Endodermal cell (in vitro differentiated cells): ENCODE measurements at places on chromosomes 2 and 18. TPM values are rescaled to one million over a fixed set of nuclear protein-coding genes. Genes with fewer than 3 reads are reported as not detected.

GRCh38 chr2:197498235-197498936 is 1.3 kb downstream of the HSPD1 start:
- no peak overlapping the region for H3K27ac ChIP-seq
- no peak for DNase-seq
- no peaks in the 10 kb centered on the region for H3K27me3 ChIP-seq
- peak overlapping the region; percentile 88 for H3K4me3 ChIP-seq
- H3K36me3 ChIP-seq: peaks cover 68% of the 10 kb centered on the region
- H3K4me1 ChIP-seq: peaks cover 14% of the 10 kb centered on the region

DNA sequence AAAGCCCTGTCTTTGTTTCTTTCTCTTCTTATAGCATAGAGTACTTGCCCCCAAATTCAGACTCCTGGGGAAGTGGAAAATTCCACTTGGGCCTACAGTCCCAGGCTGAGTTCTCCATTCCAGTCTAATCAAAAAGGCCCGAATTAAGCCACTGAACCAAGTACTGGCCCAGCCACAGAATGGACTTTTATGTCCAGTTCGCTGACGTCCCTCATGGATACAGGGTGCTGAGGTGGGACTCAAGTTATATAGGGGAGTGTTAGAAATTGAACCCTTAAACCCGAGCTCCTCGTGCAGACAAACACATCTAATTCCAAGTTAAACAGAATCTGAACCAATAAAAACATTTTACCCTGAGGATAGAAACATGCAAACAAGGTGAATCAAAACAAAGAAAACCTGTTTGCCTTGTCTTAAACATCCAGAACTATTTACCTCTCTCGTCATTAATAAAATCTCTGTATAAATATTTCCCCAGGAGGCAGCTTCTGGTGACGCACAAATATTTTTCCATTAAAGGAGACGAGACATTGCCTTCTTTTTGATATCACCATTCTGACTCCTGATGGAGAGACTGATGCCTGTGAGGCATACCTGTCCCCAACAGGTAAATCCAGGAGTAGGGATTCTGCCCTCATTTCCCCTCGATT is 136.8 kb upstream of the ARL4C start:
- DNase-seq: no peak
- H3K27me3 ChIP-seq: no peaks in the 10 kb centered on the region
- no peaks in the 10 kb centered on the region for H3K36me3 ChIP-seq
- H3K4me3 ChIP-seq: no peak overlapping the region
- no peak overlapping the region for H3K27ac ChIP-seq
- H3K4me1 ChIP-seq: peaks cover 11% of the 10 kb centered on the region

DNA sequence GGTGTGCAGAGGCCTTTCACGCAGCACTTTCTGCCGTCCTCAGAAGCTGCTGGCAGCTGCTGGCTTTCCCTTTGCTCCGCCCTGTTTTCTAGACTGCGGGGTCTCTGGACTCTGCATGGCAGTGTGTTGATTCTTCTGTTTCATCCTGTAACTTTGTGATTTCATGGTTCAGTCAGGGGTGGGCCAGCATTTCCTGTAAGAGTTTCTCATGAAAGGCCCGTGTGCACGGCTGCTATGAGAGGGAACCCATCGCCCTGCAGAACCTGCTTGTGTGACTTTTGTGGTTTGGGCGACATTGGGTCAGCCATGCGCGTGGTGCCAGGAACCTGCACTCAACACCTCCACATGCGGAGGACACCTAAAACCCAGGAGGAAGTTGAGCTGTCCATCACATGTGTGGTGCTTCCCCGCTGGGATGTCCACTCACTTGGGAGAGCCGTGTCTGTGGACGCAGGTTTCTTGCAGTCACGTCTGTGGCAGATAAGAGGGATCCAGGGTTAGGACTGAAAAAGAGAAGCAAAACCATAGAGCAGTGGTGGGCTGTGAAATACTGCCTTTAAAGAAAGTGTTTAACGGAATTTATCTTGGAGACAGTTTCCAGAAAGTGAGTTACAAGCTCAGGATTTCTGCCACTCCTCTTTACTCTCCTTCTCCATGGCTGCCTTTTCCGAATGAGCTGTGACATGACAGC is 167.3 kb upstream of the ALKAL2 start:
- H3K36me3 ChIP-seq: no peaks in the 10 kb centered on the region
- no peak overlapping the region for H3K4me3 ChIP-seq
- DNase-seq: no peak
- H3K27ac ChIP-seq: no peak overlapping the region

The ESPNL gene
- 0.15 and 0.25 TPM in 2 replicates for total RNA-seq

The CYB5A gene
- 70.7 to 124 TPM (median 117 TPM) in 3 replicates for total RNA-seq

The RANBP2 gene
- total RNA-seq: 92.7 and 101 TPM in 2 replicates

The KLHL14 gene
- total RNA-seq: 4.2 TPM in 2 replicates

DNA sequence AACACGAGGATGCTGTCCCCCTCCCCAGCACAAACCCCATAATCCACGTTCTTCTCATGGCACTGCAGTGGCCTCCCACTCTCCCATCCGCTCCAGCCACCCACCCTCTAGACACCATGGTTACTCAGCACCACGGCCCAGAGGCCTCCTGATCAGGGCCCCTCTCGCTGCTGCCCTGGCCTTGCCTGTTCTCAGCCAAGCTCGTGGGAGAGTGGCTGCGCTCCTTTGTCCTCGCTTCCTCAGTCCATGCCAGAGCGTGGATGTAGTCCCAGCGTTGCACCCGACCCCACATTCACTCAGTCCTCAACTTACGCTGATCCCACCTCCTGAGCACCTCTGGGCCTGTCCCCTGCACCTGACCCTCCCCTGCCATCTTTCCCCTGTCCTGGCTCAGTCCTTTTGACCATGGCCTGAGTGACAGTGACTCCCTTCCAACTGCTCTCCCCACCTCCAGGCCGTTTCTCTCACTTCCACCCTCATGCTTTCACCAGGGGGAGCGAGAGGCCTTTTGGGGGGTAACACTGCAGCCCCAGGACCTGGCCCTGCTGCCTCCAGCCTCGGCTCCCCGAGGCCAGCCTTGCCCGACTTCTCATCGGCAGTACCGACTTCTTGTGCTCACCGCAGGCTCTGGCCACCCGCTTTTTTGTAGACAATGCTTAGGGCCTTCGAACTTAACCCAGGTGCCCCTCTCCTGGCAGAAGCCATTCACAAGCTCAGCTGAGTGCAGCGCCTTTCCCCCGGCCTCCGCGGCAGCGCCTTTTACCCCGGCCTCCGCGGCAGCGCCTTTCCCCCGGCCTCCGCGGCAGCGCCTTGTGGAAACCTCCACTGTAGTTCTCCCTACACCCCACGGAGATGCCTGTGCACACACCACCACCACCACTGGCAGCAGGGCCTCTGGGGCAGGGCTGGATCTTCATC is 131.4 kb downstream of the CLIP4 start:
- H3K4me3 ChIP-seq: no peak overlapping the region
- no peak overlapping the region for H3K27ac ChIP-seq

The GYPC gene
- 18.9 to 23.2 TPM (median 21.5 TPM) in 3 replicates for total RNA-seq

GRCh38 chr2:111122631-111123421 is 2.1 kb downstream of the BCL2L11 start:
- peak; percentile 91 for DNase-seq
- peaks cover 24% of the 10 kb centered on the region for H3K27me3 ChIP-seq
- H3K4me3 ChIP-seq: peak overlapping the region; percentile 85
- H3K27ac ChIP-seq: peak overlapping the region; percentile 98
- H3K4me1 ChIP-seq: peaks cover 3% of the 10 kb centered on the region
- H3K36me3 ChIP-seq: peaks cover 38% of the 10 kb centered on the region

DNA sequence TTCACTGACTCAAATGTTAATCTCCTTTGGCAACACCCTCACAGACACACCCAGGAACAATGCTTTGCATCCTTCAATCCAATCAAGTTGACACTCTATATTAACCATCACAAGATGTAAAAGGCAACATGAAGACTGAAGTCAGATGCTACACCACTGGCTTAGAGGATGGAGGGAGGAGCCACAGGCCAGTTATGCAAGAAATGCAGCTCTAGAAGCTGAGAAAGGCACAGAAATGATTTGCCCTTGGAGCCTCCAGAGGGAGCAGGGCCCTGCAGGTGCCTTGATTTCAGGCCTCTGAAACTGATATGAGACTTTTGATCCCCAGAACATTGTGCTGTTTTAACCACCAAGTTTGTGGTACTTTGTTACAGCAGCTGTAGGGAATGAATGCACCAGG is 276.3 kb downstream of the KCNS3 start:
- H3K27me3 ChIP-seq: peaks cover 54% of the 10 kb centered on the region
- no peak overlapping the region for H3K4me3 ChIP-seq
- DNase-seq: no peak
- H3K27ac ChIP-seq: no peak overlapping the region

- DNase-seq: no peak
- no peak overlapping the region for H3K27ac ChIP-seq
These were observed 1662.1 kb upstream of the NXPH2 start for GRCh38 chr2:140442319-140442718.

The BCL2L11 gene
- 16.1 and 21.0 TPM in 2 replicates for total RNA-seq

GRCh38 chr2:28346587-28346986 is 46.1 kb upstream of the FOSL2 start:
- H3K36me3 ChIP-seq: no peaks in the 10 kb centered on the region
- DNase-seq: no peak
- H3K4me3 ChIP-seq: no peak overlapping the region
- no peaks in the 10 kb centered on the region for H3K4me1 ChIP-seq

GRCh38 chr2:138469411-138469810 is 32.2 kb upstream of the SPOPL start:
- no peak overlapping the region for H3K27ac ChIP-seq
- no peaks in the 10 kb centered on the region for H3K36me3 ChIP-seq
- peaks cover 2% of the 10 kb centered on the region for H3K4me1 ChIP-seq
- DNase-seq: no peak
- H3K4me3 ChIP-seq: no peak overlapping the region
- H3K27me3 ChIP-seq: no peaks in the 10 kb centered on the region

The ALLC gene
- total RNA-seq: not detected in 3 replicates

- no peak overlapping the region for H3K4me3 ChIP-seq
- H3K27ac ChIP-seq: no peak overlapping the region
- H3K27me3 ChIP-seq: no peaks in the 10 kb centered on the region
- DNase-seq: no peak
These were observed 171.6 kb downstream of the FIGN start for GRCh38 chr2:163564236-163564635.

GRCh38 chr18:73407506-73407905 is 539.7 kb upstream of the NETO1 start:
- H3K27me3 ChIP-seq: no peaks in the 10 kb centered on the region
- H3K36me3 ChIP-seq: no peaks in the 10 kb centered on the region
- H3K4me1 ChIP-seq: no peaks in the 10 kb centered on the region
- DNase-seq: no peak

DNA sequence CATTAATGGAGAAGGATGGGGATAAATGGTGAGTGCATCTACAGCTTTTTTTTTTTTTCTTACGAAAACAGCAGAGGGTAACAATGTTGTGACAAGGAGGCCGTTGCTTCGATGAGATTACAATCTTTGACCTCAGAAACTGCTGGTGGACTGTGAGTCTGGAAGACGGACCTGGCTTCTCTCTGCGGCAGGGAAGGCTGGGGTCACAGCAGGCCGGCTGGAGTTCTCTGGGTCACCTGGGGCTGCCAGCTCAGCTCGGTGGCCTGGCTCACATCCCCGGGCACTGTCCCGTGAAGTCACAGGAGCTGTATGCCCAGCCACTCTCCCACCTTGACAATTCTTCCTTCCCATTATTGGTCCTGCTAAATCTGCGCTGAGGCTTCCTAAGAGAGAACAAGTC is 160.8 kb downstream of the ACKR3 start:
- no peak overlapping the region for H3K4me3 ChIP-seq
- no peak for DNase-seq
- no peaks in the 10 kb centered on the region for H3K4me1 ChIP-seq
- H3K27ac ChIP-seq: no peak overlapping the region

- peak; percentile 90 for DNase-seq
- H3K27me3 ChIP-seq: no peaks in the 10 kb centered on the region
- H3K4me1 ChIP-seq: peaks cover 3% of the 10 kb centered on the region
- H3K4me3 ChIP-seq: no peak overlapping the region
- peaks cover 81% of the 10 kb centered on the region for H3K36me3 ChIP-seq
These were observed 23.6 kb upstream of the RBM44 start for GRCh38 chr2:237774811-237775553.

DNA sequence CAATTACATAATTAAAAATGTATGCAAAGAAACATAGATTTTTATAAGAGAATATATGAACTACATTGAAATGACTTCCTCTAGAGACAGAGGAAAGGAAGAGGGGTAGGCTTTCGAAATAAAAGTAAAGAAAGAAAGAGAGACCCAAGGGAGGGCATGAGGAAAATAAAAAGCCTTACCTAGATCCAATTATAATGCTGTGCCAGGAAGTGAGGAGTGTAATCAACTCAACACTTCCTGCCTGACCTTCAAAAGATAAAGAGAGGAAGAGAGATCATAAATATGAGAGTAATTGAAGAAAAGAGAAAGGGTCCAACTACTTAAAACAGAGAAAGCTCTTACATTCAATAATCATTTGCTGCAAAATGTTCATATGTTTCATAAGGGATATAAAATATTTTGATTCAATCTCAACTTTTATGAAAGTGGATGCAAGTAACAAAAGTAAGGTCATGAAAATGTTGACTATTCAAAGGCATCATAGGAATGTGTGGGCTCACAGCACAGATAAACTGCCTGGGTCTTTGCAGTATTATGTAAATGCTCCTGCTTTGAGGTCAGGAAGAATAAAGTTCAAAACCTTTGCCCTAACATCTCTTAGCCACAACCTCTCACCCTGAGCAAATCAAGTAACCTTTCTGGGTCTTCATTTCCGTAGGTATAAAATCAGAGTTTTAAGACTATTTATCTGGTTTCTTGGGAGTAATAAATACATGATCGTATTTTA is 1237.7 kb downstream of the LRP1B start:
- no peaks in the 10 kb centered on the region for H3K27me3 ChIP-seq
- no peaks in the 10 kb centered on the region for H3K4me1 ChIP-seq
- H3K27ac ChIP-seq: no peak overlapping the region
- DNase-seq: no peak

The SERPINB2 gene
- total RNA-seq: not detected in 3 replicates

The LYG2 gene
- total RNA-seq: not detected in 2 replicates

The SLC16A14 gene
- total RNA-seq: 0.72 and 1.2 TPM in 2 replicates

DNA sequence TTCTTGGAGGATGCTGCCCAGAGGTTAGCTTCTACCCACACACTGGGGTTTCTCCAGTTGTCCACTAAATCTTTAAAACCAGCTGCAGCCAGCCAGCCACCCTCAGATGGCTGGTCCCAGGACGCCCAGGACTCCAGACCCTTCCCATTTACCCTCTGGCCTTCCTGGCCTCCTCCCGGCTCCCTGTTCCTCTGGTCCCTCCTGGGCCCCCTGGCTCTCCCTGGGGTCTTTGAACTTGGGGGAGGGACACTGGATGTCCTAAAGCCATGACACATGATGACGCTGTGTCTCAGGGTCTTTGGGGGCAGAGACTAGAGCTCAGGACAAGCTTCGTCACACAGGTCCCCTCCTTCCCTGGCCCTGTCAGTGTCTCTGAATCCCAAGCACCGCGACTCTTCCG is 201.1 kb upstream of the HDAC4 start:
- DNase-seq: peak; percentile 33
- no peak overlapping the region for H3K4me3 ChIP-seq
- no peaks in the 10 kb centered on the region for H3K27me3 ChIP-seq
- no peak overlapping the region for H3K27ac ChIP-seq

DNA sequence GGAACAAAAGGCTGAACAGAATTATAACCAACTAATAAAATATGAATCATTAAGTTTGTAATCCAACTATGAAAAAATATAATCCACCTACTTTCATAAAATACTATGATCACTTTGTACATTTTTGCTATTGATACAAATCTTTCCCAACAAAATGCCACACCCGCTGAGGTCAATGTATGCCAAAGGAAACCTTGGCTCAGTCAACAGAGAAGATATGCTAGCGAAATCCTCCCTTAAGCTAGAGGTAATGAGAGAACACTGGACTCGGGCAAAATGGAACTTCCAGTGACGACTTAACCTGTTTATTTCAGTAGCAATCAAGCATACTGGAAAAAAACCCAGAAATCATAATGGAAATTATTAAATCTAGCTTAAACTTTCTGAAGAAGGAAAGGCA is 81.5 kb downstream of the NOL10 start:
- DNase-seq: no peak
- no peak overlapping the region for H3K4me3 ChIP-seq
- peaks cover 38% of the 10 kb centered on the region for H3K36me3 ChIP-seq
- no peaks in the 10 kb centered on the region for H3K27me3 ChIP-seq
